ENCODE measurements at places on chromosomes 3 and 15.

DNA sequence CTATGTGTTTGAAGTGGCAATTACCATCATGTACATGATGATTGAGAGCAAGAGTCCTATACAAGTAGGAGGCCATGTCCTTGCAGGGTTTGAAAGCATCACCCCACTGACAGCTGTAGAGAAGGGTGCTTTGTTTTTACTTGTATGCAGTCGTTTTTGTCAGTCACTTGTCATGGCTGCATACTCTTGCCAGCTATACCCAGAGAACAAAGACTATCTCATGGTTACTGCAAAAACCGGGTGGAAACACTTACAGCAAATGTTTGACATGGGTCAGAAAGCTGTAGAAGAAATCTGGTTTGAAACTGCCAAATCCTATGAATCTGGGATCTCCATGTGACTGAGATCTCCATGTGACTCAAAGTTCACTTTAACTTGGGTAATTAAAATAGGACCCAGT lies 6.9 kb upstream of the PSMA4 start:
- no peak for DNase-seq

DNA sequence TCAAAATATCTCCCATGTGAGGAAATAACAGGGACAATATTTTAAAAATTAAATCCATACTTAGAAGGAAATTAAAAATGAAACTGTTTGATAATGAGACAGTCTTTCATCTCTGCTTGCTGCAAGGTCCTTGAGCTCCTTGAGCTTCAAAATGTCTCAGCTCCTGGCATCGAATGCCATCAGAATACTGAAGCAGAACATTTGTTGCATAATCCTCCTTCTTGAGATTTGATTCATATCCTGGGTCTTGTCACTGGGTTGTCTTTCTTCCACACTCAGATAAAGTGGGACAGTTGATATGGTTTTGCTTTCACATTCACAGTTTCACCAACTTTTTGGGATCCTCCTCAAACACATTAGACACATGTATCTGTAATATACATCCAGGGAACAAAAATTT lies 27.8 kb downstream of the COL8A1 start:
- no peak for DNase-seq

GRCh38 chr15:36053746-36054145 lies 507.8 kb upstream of the DPH6 start:
- DNase-seq: no peak

GRCh38 chr3:62876064-62876463 lies 848 bp upstream of the CADPS start:
- no peak for DNase-seq

DNA sequence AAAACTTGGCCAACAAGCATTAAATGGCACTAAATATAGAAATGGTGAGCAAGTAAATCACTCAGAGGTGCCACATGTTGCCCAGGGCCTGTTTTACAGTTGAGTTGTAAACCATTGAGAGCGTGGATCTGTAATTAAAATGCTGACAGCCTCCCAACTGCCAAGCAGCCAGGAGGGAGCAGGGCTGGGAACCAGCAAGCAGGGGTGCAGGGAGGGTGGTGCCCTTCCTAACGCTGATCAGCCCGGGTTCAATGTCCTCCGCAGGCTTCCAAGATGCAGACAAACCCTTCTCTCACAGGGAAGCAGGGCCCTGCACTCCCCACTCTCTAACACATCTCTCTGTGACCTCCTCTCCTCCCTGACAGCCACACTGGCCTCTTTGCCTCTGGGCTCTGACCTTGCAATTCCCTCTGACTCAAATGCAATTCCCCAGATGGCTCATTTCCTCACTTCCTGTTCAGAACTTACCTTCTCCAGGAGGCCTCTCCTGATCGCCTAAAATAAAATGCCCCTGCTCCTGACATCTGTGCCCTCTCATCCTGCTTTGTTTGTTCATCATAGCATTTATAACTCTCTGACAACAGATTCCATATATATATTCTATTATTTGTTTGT lies 40.0 kb downstream of the WNT7A start:
- no peak for DNase-seq
